RWPE1 (cell line): ENCODE measurements at places on chromosomes 7 and 10.

GRCh38 chr7:15128716-15129115 lies 226.2 kb upstream of the DGKB start:
- DNase-seq: no peak

DNA sequence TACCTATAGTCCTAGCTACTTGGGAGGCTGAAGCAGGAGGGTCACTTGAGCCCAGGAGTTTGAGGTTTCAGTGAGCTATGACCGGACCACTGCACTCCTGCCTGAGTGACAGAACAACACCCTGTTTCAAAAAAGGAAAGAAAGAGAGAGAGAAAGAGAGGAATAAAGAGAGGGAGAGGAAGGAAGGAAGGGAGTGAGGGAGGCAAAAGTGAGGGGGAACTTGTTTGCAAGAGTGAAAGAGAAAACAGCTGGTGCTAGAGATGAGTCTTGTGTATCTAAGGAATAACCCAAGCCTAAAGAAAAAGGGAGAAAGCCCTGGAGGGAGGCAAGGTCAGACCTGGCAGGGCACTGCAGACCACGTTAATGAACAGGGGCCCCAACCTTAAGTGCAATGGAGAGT lies 4.8 kb upstream of the NT5C2 start:
- DNase-seq: no peak

- DNase-seq: no peak
These were observed 94.0 kb downstream of the NPSR1 start for GRCh38 chr7:34751725-34752643.

DNA sequence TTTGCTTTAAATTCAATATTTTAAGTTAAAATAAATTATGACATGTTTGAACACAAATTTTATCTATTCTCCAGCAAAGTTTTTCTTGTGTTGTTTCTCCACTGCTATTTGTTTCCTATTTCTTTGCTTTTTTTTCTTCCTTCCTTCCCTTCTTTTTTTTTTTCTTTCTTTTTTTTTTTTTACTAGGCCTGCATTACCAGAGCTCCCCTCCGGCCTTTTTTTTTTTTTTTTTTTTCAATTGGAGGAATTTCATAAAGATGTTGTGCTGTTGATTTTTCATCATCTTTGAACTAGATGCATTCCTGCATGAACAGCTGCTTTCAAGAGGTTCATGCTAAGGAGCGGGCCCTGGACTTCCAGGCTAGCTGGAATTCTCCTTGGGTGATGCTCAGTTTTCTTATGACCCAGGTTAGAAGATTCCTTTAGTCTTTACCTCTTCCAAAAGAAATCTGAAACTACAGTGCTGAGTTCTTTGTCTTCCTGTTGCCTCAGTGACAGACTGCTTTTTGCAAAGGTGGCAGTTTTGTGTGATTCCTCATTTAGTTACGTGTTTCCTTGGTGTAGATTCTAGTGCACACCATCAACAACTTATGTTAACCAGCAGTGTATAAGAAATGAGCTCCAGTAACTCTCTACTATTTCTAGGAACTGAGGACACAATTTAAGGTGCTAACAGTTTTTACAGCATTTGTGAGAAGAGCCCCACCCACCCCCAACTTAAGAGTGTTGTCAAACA lies 4.8 kb upstream of the CAMK1D start:
- no peak for DNase-seq

- no peak for DNase-seq
These were observed 282.1 kb upstream of the PPP2R2D start for GRCh38 chr10:131618587-131619267.

DNA sequence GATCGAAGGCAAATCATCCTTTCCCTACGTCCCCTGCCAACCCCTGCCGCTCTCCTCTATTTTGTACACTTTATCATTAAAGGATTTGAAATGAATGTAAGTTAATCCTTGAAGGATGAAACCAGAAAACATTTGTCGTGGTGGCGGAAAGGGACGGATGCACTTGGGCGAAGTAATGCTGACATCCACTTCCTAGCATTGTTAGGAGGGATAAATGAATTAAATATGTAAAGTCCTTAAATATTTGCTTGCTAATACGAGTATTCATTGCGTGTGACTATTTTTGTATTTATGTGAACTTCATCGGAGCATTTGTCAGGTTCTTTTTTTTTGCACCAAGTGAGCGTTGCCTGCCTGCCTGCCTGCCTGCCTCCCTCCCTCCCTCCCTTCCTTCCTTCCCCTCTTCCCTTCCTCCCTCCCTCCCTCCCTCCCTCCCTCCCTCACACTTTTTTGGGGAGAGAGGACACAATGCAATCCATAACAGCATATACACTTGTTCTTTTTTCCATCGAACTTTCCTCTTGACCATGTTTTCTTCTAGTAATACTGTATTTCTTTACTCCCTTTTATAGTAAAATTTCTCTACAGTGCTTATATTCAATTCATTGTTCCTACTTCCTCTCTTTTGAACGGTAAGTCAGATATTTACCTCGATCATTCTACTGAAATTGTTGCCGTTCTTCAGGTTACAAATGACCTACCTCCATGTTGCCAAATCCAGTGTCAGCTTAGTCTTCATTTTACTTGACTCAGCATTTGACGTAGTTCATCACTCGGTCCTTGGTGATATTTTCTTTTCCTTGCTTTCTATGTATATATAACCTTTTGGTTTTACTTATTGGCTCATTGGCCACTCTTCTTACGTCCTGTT lies 831 bp downstream of the CCDC7 start:
- no peak for DNase-seq

DNA sequence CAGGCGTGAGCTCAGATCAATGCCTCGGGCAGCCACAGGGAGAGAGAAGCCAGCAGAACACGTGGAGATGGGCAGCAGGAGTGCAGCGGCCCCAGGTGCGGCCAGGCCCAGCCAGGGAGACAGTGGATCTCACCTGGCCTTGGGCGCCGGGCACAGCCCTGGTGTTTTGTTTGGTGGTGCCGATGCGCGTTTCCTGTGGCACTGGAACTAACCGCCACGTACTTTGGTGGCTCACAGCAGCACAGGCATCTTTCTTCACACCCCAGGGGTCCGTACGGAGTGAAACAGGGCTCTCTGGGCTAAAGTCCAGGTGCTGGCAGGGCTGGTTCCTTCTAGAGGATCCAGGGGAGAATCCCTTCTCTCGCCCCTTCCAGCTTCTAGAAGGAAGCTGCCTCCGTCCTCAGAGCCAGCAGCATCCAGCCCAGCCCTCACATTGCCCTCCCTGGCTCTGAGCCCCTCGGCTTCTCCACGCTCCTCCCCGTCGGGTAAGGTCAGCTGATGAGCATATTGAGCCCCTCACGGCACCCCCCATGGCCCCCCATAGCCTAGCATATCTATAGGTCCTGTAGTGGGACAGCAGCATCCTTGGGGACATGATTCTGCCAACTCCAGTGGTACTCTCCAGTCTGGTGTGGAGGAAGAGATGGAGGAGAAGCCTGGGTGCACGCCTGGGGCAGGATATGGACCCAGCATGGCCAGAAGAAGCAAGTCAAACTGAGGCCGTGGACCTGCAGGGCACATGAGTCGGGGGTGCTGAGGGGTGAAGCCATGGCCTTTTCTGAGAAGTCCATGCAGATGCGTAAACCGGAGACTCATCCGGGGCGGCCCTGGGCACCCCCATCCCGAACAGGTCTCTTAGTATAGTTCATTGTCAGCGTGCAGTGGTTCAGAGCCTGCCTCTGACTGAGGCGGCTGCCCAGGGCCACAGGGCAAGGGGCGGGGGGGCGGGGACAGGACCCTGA lies 43.4 kb upstream of the PPP2R2D start:
- no peak for DNase-seq

- no peak for DNase-seq
These were observed 485.5 kb downstream of the LRMDA start for GRCh38 chr10:75916906-75917305.

- peak; percentile 68 for DNase-seq
These were observed 53.0 kb downstream of the CROT start for GRCh38 chr7:87398446-87398845.

DNA sequence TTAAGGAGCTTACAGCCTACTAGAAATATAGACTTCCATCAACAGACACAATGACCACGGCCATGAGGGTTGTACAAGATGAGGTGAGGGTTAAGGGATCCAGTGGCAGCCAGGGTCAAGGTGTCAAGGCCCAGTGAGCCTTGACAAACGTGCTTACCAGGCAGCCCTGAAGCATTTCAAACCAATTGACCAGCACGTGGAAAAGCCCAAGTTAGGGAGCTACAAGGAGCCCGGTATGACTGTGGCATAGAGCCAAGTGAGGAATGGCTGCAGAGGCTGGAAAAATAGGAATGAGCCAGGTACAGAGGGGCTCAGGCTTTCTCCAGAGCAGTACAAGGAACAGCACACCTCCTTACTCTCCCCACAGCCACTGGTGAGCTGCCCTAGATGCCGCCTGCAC lies 12.7 kb downstream of the AFAP1L2 start:
- no peak for DNase-seq

DNA sequence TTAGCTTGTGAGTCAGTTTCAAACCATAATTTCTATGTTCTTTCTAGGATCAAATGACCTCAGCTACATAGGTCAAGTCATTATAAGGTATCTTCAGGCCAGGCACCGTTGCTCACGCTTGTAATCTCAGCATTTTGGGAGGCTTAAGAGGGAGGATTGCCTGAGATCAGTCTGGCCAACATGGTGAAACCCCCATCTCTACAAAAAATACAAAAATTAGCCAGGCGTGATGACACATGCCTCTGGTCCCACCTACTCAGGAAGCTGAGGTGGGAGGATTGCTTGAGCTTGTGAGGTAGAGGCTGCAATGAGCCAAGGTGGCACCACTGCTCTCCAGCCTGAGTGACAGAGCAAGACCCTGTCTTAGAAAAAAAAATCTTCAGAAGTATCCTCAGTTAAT lies 362.3 kb downstream of the GATA3 start:
- DNase-seq: no peak

DNA sequence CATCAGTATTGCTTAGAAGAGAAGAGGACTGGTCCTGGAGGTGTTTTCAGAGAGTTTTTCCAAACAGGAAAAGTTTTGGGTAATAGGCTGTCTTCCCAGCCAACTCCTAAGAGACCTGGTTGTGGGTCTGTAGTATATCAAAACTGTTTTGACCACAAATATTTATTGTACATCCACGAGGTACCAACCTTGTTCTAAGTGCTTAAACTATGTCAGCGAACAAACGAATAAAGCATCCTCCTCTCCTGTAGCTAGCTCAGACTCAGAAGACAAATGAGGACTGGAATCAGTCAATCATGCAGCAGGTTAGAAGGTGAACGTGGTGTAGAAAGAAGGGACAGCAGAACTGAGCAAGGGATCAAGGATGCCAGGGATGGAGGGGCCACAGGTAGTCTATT lies 61.6 kb upstream of the MKI67 start:
- DNase-seq: no peak

GRCh38 chr10:13206546-13207443 lies 27.4 kb downstream of the UCMA start:
- DNase-seq: no peak

DNA sequence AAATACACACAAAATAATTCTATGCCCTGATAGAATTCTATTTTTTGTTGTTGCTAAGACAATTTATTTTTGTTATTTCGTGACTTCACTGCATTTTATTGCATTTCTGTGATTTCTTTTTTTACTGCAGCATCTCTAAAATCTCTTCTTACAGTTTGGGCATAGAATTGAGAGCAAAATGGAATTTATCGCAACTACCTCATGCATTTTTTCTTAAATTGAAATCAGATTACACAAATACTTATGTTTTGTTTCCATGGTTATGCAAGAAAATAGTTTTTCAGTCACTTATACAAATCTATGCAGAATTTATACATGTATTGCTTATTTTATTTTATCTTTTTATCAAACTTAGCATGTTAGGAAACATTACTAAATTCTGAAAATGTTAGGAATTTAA lies 781.8 kb upstream of the LRRTM3 start:
- DNase-seq: no peak

GRCh38 chr7:21134631-21135030 lies 293.3 kb upstream of the SP4 start:
- no peak for DNase-seq

- DNase-seq: peak; percentile 91
These were observed 10.3 kb upstream of the KCNK18 start for GRCh38 chr10:117186832-117187615.

DNA sequence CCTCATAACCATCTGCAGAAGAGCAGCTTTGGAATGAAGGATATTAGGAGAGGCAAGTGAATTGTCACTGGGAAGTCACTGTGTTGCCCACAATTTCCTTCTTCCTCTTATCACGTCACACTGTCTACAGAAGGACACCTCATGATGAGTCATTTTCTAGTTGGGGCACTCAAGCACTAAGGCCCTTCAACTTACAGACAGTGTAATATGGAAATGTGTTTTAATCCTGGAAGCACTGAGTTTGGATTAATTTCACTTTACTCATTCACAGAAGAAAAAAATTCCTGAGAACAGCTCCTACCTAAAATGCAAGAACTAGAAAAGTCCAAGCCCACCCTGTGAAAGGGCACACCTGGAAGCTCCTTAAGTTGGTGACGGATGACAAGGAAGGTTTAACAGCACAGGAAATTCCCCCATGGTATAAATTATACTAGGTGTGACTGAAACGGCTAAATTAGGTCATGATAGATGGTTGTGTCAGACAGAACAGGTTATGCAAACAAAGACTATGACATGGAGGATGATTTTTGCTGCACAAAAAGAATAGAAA lies 56.6 kb downstream of the PARD3 start:
- peak; percentile 69 for DNase-seq

DNA sequence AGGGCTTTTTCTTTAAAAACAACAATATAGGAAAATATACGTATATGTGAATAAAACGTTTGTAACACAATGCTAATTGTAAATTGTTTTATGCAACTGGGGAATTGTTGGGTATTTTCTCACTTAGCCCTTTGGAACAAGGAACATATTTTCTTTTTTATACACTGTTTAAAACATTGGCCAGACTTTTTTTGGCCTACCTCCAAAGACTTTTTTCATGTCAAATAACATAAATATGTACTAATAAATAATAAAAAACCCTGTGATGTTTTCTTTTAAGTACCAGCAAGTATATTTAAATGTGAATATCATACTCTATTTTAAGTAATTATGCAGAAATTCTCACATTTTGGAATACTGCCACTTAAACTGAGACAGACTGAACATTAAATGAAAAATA lies 15.7 kb downstream of the TMEM106B start:
- no peak for DNase-seq

- DNase-seq: no peak
These were observed 15.1 kb downstream of the CAMK2B start for GRCh38 chr7:44310221-44310848.

GRCh38 chr10:50516171-50516570 lies 107.6 kb downstream of the SGMS1 start:
- no peak for DNase-seq

DNA sequence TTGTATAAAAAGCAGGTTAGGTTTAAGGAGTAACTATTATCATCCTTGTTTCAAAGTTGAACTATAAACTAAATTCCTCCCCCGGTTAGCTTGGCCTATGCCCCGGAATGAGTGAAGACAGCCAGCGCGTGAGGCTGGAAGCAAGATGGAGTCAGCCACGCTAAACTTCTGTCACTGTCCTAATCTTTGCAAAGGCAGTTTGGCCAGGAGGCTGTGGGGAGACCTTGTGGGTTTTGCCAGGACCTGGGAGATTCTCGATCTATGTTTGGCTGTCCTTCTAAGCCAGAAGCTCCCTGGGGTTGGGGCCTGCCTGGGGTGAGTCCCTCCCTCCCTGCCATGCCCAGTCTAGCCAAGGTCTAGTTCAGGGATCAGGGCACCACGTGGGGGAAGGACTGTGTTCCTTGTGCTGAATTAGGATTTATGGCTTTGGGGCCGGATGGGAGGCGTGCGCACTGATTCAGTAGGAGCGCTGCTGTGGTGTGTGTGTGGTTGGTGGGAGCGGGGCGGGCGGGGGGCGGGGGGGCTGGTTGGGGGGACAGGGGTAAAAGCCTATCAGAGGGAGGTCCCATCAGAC lies 871 bp upstream of the GTF2IRD1 start:
- peak; percentile 47 for DNase-seq

- DNase-seq: no peak
These were observed 67.9 kb upstream of the HECW1 start for GRCh38 chr7:43044511-43044910.
